Endothelial cell (in vitro differentiated cells): ENCODE measurements at places on chromosomes 16 and 17.

DNA sequence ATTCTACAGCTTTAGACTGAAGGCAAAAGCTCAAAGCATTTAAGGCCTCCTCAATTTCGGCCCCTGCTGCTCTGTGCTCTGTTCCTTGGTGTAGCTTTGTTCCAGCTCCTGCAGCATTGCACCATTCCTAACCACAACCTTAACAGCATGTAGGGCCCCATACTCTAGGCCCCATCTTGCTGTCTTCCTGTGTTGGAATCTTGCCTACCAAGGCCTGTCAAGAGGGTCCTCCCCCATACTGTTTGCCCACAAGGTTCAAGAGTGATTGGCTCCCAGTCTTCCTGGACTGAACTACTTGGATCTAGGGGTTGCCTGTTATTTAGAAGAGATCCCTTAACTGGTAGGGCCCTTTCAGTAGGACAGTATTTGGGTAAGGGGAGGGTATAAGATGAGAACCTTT, 26.8 kb downstream of the TRPV2 start:
- no peak for DNase-seq

DNA sequence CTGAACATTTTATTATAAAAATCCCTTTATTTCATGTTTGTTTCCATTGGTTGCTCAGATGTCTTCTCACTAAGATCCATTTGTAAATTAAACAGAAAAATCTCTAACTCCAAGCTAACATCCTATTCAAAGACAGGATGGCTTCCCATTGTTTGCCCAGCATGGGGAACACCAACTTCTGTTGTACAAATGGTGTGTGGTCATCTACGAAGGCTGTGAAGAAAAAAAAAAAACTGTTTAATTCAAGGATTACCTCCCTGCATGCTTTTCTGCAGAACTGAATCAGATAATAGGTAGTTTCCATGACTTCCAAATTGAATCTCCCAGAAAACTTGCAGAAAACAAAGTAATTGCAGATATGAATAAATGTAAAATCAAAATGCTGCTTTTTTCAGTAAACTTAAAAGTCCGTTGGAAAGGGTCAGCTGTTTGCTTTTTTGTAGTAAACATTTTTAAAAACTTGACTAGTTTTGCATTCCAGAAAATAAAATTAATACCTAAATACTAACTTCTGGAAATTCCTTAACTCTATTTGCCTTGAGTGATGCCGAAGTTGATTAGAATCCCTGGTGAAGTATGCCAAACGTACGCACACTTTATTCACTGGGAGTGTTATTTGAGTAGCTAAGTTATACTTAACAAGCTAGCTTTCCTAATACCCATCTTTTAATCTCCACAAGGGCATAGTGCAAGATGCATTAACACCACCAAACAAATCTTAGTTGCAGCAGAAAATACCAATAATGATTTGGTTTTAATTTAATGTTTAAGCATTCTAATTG, 7.7 kb downstream of the SALL1 start:
- DNase-seq: no peak

DNA sequence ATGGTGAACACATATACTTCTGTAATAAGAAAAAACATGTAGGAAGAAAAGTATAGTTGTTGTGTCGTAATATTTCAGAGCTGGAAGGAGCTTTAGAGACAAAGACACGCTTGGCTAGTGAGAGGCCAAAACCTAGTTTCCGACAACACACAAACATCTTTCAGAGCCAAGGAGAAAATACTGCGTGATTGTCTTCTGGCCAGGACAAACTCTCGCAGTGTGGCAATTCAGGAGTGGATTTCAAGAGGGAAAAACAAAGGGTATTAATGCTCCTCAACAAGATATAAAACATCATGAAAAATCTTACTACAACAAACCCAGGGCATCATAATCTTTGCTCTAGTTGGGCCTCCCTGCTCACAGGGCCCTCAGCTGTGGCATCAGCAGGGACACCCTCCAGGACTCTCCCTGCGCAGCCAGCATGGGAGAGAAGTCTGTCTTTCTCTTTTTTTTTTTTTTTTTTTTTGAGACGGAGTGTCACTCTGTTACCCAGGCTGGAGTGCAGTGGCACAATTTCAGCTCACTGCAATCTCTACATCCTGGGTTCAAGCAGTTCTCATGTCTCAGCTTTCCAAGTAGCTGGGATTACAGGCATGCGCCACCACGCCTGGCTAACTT, 66.4 kb downstream of the CYB5B start:
- DNase-seq: no peak

GRCh38 chr17:28425206-28425605, 19.2 kb upstream of the SLC46A1 start:
- no peak for DNase-seq

- DNase-seq: no peak
Measured at GRCh38 chr17:9286434-9286833, 265.1 kb downstream of the NTN1 start.

DNA sequence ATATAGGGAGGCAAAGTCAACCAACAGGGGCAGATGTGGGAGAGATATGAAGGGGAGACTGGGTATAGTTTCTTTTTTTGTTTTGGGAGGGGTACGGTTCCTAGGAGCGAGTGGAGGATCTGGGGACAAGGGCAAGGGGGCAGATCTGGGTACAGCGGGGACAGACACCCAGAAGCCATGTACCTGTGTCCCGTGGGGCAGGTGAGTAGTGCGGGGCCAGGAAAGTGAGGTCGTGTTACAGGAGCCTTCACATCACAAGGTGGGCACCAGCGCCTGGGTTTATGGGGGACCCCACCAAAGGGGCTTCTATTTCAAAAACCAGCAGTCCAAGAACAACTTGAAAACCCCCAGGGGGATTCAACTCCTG, 11.5 kb downstream of the LITAF start:
- no peak for DNase-seq

GRCh38 chr17:17467720-17468119, 9.1 kb upstream of the MED9 start:
- no peak for DNase-seq

DNA sequence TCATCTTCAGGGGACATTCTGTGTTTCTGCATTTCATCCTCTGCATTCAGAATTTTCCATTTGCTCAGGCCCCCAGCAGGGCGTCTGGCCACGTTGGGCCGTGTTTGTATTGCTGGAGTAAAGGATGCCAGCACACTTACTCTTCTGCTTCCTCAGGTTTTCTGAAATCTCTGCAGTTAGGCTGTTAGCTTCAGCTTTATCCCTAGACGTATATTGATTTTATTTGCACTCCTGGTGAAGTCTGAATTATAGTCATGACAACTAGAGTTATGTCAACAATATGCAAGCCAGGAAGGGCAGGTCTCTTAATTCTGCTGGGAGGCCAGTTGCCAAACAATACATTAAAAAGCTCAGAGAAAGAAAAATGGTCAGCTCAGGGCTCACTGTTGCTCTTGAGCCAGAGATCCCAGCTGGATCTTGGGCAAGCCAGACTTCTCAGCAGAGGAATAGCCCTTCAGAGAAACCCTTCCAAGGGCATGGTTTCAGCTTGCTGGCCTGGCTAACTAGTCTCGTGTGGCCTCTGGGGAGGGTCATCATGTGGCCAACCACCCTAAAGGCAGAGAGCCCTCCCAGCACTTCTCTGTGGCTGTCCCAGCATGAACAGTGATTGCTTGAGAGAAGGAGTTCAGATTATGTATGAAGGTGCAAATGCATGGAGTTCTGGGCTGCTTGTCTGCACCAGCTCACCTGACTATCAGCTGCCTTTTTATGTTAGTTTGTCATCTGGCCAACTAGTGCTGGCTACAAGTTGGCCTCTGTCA, 110.2 kb upstream of the CACNG5 start:
- DNase-seq: no peak

DNA sequence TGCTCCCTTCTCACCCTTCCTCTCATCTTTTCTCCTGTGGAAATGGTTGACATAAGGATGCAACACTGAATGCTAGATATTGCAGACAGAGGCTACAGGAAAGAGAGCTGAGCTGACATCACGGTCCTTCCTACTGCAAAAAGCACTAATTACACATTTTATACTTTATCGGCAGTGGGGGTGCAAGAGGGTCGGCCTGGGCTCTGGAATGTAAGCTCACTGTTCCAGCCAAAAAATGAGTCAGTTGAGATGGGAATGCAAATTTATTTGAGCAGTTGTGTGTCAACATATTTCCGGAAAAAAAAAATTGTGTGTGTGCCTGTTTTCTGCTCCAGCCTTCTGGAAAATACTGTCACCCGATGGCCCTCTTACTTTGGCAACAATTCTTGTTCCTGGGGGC, 14.1 kb upstream of the MRTFB start:
- DNase-seq: no peak

- no peak for DNase-seq
Measured at GRCh38 chr17:75975757-75976174, 3.2 kb downstream of the ACOX1 start.
